NCI-H526 (cell line): ENCODE measurements at places on chromosomes 5 and 9.

DNA sequence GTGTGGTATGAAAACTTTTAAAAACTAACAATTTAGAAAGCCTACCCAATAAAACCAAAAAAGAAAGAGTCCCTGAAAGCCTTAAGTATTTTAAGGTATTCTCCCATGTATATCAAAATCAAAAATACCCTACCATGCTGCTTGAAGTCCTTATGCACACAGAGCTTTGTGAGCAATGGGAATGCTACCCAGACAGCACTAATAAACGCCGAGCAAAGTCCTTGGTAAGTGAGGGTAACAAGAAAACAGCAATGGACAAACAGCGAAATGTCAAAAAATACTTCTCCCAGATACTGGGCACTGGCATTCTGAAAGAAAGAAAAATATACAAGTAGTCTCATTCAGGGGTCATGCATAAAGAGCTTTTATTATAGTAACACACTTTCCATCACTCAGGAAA is 27.4 kb downstream of the ERMP1 start:
- no peak for DNase-seq

GRCh38 chr5:141664733-141665461 is 13.7 kb upstream of the FCHSD1 start:
- peak; percentile 75 for DNase-seq

DNA sequence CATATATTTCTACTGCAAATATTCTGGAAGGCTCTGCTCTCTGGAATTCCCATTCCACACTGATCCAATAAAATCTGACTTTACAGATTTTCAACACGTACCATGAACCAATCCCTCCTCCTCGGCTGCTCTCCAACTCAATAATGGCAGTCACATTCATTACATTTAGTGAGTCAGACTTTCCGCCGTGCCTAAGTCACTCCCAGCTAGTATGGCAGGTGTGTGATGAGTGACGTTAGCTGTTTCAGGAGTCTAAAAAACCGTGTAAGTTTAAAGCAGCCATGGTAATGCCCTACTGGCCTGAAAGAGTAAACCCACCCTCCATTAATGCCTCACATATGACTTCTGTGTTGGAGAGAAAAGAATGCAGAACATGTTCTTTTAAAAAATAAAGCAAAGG is 3.3 kb downstream of the FBN2 start:
- no peak for DNase-seq

GRCh38 chr5:61053937-61054336 is 108.3 kb downstream of the SMIM15 start:
- no peak for DNase-seq

- DNase-seq = no peak
Observed at GRCh38 chr9:137694236-137694959, 75.6 kb downstream of the EHMT1 start.

- no peak for DNase-seq
Observed at GRCh38 chr5:129977810-129978209, 73.5 kb downstream of the CHSY3 start.

GRCh38 chr5:6450319-6450833 is 1.7 kb downstream of the UBE2QL1 start:
- peak; percentile 41 for DNase-seq

GRCh38 chr5:152649609-152650008 is 244.5 kb upstream of the NMUR2 start:
- DNase-seq = no peak

GRCh38 chr5:59790776-59791475 is 102.6 kb downstream of the PDE4D start:
- no peak for DNase-seq
